Stimulated activated CD4-positive, alpha-beta T cell treated with anti-CD3 and anti-CD28 coated beads, TNF-alpha, amount 100 ng/mL, for 24 hours (primary cell): ENCODE measurements at places on chromosomes 7 and 10.

GRCh38 chr7:22854158-22855048 is 31.8 kb upstream of the TOMM7 start:
- DNase-seq: peak; percentile 70

- no peak for DNase-seq
Measured at GRCh38 chr7:23783115-23783514, 73.1 kb downstream of the STK31 start.

DNA sequence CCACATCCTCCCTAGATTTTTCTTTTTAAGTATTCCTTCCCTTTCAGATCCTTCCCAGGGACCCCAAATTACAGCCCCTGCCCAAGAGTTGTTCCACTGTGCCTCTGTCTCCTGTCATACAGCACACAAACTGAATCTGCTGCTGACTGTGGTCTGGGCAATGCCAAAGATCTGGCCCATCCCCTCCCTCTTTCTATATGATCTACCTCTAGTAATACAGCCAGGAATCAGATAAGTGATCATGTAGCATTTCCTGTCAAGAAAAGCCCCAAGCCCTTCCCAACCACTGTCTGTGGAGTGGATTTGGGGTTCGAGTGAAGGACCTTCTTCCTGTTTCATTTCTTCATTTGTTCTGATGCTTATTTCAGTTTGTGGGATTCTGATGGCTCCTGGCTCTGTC is 6.7 kb downstream of the STX1A start:
- DNase-seq: no peak

DNA sequence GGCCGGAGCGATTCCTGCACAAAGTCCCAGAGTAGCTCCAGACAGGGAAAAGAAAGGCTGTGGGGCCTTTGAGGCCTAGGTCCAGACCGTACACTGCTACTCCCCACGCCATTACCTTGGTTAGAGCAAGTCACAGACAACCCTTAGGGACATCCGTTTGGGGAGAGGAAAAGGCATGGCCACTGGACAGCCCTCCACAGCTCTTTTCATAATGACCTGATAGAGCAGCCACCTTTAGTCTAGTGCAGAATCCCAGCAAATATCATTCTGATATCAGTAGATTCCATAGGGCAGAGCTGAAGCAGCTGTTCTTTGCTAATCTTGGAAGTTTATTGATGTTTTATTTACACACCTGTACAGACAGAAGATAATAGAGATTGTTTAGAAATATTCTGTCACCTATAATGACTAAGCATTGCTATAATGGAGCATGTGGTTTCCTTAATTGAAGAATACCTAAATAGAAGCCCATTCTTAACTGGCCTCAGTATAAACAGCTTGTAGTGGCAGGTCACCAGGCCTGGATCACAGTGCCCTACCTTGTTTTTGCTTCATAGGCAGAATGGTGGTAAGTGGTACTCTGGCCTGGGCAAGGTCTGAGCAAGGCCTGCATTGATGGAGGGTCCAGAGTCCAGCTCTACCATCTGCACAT is 27.9 kb downstream of the OGDH start:
- DNase-seq: no peak

- DNase-seq: no peak
Measured at GRCh38 chr7:102444961-102445673, 11.7 kb downstream of the ORAI2 start.

- DNase-seq: no peak
Measured at GRCh38 chr7:34835901-34836600, 178.0 kb downstream of the NPSR1 start.

GRCh38 chr7:135441791-135442190 is 68.1 kb downstream of the CNOT4 start:
- DNase-seq: no peak
